Stimulated activated naive CD8-positive, alpha-beta T cell treated with anti-CD3 and anti-CD28 coated beads, Interleukin-15, Interleukin-2, amounts not matched to agents 100 U/mL and 50 U/mL, for 24 hours (primary cell): ENCODE measurements at places on chromosomes 7 and 10.

- no peak for DNase-seq
These were observed 104.7 kb downstream of the GPR85 start for GRCh38 chr7:112981966-112982365.

DNA sequence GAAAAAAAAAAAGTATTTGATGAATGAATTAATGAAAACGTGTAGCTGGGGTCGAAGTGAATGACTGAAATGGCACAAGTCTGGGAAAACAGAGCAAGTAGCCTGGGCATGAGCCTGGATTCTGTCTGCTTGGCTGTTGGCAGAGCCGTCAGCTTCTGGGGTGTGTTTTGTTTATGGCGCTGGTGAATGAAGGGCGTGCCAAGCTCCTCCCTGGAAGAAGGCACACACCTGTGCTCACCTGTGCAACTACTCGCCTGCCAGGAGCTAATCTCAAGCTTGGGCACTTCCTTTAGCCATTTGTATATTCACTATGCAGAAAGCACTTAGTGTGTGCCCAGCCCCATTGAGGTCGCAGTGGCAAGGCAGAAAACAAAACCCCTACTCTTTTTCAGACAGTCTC is 74.1 kb downstream of the GTF2IRD1 start:
- DNase-seq = no peak

DNA sequence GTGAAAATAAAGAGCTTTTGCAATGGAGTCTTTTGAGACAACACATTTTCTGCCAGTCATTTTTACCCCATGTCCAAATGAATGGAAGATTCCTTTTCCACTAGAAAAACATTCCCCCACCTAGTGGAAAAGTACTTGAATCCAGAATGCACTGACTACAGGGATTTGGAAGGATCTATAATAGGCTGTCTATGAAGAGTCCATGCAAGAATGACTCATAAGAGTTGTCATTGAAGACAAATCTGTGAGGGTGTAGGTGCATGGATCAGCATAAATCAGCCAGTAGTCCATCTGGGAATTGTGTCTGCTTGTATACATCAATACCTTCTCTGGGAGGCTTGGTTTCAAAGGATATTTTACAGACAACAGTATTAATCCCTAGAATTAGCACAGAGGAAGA is 32.5 kb upstream of the TRUB1 start:
- no peak for DNase-seq

DNA sequence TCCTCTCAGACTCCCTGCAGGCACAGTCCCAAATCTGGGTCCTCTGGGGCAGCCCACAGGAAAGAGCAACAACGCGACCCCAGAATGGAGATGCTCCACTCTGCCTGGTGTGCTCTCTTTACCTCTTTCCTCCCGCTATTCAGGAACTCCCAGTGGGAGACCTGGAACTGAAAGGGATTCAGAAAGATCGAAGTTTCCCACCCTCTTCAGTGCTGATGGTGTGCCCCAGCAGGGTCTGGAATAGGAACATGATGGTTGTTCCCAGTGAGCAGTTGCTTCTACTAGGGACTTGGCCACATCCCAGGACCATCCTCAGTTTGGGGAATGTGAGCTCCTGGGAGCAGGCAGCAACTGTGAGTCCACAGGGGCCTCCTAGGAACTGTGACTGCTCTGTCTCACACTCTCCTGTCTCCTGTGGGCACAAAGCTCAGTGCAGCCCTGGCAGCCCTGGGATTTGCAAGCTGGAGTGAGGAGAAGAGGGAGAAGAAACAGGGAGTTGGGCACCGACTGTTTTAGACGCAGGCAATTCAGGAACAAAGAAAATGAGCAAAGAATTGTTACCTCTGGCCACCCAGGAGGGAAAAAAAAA is 17.9 kb downstream of the OR6V1 start:
- no peak for DNase-seq

DNA sequence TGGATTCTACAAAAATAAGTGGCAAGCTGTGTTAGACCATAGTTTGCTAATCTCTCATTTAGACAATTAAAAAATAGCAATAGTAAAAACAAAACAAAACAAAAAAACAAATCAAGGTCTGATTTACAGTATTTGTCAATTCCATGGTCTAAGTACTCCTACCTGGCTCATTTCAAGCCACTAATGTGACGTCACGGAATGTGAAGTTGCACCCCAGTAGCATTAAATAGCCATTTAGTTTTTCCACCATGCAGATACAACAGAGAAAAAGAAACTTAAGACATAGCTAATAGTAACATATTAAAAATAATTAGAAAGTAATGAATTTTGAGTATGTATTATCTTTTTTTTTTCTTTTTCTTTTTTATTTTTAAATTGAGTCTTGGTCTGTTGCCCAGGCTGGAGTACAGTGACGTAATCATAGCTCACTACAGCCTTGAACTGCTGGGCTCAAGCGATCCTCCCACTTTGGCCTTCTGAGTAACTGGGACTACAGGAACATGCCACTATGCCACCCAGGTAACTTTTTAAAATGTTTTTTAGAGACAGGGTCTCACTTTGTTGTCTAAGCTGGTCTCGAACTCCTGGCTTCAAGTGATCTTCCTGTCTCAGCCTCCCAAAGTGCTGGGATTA is 101.2 kb downstream of the MKX start:
- DNase-seq = no peak

GRCh38 chr7:155750255-155751125 is 61.8 kb downstream of the SHH start:
- DNase-seq = no peak

- DNase-seq = peak; percentile 74
These were observed 7.1 kb upstream of the AMZ1 start for GRCh38 chr7:2680792-2681490.

GRCh38 chr10:130952086-130952485 is 359.4 kb downstream of the TCERG1L start:
- no peak for DNase-seq
